ENCODE measurements at places on chromosomes 5 and 9. TPM values are rescaled to one million over a fixed set of nuclear protein-coding genes. Genes with fewer than 3 reads are reported as not detected.

Gene SOHLH1
- total RNA-seq = not detected

Gene TMEM171
- 6.8 TPM for total RNA-seq

Gene CCNO
- total RNA-seq = 7.4 TPM

Gene GARIN3
- not detected for total RNA-seq

Gene TICAM2
- total RNA-seq = 1.6 TPM

Gene TAF11L5
- total RNA-seq = not detected

Gene LRRC19
- total RNA-seq = not detected

Gene GAPVD1
- total RNA-seq = 12.2 TPM

Gene SCGB3A1
- total RNA-seq = not detected

Gene CEL
- total RNA-seq = 0.68 TPM

Gene SLCO6A1
- not detected for total RNA-seq

Gene PRDM9
- total RNA-seq = not detected

Gene ARL14EPL
- total RNA-seq = 0.19 TPM

Gene PCDHGA4
- 0.16 TPM for total RNA-seq

Gene ACER2
- total RNA-seq = 3.1 TPM

Gene CACNA1B
- total RNA-seq = 0.05 TPM

Gene ZBED3
- total RNA-seq = 4.8 TPM

Gene PCDHB14
- 0.17 TPM for total RNA-seq

Gene CAMK2A
- 1.0 TPM for total RNA-seq

Gene FBP2
- not detected for total RNA-seq

Gene ADRA1B
- total RNA-seq = 20.0 TPM

Gene PPP2CA
- 267 TPM for total RNA-seq

Gene PCDHB13
- 0.05 TPM for total RNA-seq

Gene ADAMTS6
- 0.01 TPM for total RNA-seq

Gene ANKRD33B
- 11.0 TPM for total RNA-seq

Gene HAVCR1
- total RNA-seq = 28.9 TPM

Gene EXOC3
- 26.5 TPM for total RNA-seq

Gene ZNF879
- total RNA-seq = 0.37 TPM

Gene NR4A3
- 2.9 TPM for total RNA-seq

Gene LHX3
- 0.08 TPM for total RNA-seq

Gene MARVELD2
- 2.4 TPM for total RNA-seq

Gene CCL21
- not detected for total RNA-seq

Gene MEIKIN
- total RNA-seq = not detected

Gene SPINK13
- 0.27 TPM for total RNA-seq

Gene PCDHGB3
- total RNA-seq = 0.18 TPM

Gene IL9
- total RNA-seq = not detected

Gene COL27A1
- total RNA-seq = 9.4 TPM

Gene ZNF366
- not detected for total RNA-seq
